GM19239 (cell line): ENCODE measurements at places on chromosomes 7 and 10.

GRCh38 chr10:110918643-110919348 is at the start of gene BBIP1:
Gene BBIP1, minus strand, starts transcription at chr10:110919180. Its CDS starts 1,023 bp downstream, at chr10:110918157.
- peak; percentile 71 for DNase-seq

DNA sequence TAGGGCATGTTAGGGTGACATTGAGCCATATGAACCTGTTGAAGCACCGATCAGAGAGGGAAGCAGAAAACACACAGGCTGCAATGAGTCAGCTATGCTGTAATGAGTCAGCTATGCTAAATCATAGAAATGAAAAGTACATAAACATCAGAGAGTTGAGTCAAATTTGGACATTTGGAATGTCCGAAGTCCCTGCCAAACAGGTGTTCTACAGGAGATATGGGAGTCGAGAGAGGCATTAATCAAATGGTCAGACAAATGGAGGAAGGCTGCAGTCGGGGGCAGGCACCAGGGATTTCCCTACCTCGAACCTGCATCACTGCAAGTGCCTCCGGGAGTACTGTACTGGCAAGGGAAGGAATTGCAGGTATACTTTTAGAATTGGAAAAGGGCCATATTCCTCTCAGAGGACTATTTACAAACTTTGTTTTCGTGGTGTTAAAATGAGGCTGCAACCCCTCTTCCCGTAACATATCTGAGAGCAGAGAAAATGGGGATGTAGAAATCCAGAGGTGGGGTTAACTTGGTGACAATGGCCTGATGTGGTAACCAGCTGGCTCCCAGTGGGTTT is 8.8 kb upstream of the ZC3HAV1 start:
- DNase-seq: no peak

DNA sequence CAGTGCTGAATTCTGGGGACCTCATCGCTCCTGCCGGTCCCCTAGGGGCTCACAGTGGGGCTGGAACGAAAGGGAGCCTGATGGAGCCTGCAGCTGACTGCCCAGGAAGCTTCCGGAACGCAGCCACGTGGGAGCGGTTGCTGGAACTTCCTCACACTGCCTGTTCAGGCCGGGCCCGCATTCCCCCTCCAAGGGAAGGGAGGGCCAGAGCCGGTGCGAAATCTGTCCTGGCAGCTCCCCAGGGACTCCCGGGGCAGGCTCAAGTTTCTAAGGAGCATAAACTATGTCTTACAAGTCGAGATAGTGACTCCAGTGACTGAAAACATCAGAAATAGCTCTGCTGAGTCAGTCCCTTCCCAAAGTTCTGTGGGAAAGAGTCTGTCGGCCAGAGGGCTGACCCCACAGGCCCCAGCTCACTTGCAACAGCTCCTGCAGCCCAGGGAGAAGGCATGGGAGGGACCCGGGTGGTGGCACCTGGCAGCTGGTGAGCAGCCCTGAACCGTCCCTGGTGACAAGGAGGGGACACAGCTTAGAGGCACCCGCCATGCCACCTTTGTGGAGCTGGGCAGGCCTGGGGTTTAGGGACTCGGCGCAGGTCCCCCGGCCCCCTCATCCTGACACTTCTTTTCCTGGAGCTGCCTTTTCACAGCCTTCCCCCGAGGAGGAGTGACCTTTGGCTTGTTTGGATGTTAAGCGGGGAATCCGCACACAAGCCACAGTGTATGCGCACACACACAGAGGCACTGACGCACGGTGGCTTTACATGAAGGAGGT is 47.6 kb downstream of the PDGFA start:
- DNase-seq: no peak

GRCh38 chr10:17412323-17412722 is 42.1 kb downstream of the ST8SIA6 start:
- no peak for DNase-seq
